SIG-M5 (cell line): ENCODE measurements at places on chromosomes 1 and 21.

DNA sequence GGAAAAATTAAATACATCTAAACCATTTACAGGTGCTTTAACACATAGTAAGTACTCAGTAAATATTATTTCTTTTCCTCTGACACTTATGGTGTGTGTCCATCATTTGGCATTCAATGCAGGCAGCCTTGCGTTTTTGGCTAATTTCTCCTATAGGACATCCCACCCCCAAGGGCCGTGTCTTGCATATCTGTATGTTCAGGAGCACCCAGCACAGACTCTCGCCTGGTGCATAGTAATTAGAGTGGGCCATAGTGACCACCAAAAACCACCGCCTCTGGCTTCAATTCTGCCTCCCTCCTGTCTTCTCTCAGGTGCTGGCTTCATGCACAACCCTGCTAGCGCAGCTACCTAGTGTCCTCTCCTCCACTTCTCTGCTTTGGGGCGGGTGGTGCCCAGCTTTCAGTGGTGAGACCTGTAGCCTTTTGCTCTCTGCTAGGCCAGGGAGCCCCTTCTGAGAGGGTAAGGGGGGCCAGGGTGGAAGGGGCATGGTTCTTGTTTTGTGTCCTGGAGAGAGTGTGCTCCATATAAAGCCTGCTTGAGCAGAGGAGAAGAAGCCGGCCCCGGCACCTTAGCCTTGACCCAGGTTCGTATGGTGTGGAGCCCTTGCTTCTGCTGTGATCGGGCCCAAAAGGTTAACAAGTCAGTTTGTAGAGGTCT is 33.4 kb downstream of the BATF3 start:
- DNase-seq = no peak

DNA sequence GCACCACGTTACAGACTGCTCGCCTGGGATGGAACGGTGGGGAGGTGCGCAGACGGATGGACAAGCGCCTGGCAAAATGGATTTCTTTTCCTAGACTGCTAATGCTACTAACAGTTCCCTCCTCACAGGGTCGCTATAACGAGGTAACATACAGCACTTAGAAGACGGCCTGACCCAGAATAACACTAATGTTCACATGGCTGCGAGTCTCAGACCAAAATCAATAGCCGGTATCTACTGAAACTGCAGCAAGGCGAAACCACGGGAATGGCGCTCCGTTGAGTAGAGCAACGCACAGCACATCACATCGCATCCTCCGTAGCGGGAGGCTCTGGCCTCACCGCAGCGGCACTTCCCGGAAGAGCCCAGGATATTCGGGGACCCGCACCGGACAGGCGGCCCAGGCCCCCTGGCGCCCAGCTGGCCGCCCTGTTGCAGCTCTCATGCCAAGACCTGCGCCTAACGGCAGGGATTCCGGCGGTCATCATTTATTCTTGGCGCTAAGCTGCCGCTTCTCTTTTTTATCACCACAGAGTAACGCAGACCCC is 46.6 kb downstream of the VPS26C start:
- DNase-seq = no peak

- no peak for DNase-seq
These were observed 5.6 kb downstream of the ACTA1 start for GRCh38 chr1:229428256-229428655.

- DNase-seq = no peak
These were observed 171.0 kb downstream of the TGFBR3 start for GRCh38 chr1:91714867-91715381.

- no peak for DNase-seq
These were observed 47.8 kb downstream of the PRRX1 start for GRCh38 chr1:170711682-170712081.

DNA sequence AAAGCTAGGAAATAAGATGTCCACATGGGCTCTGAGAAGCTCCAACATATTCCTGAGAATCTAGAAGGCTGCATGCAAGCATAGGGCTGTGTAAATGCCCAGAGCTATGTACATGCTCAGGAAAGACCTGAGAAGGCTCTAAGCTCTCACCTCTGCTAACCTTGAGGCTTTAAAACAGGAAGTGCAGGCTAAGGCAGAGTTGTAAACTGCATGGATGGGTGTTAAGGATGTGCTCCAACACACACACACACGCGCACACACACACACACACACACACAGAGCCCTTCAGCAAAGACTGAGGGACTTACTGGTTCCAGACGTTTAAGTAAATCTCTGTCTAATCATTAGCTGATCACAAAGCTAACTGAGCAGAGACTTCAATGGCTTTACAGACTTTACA is 162.9 kb downstream of the TRABD2B start:
- no peak for DNase-seq

GRCh38 chr1:183349201-183349711 is 68.9 kb downstream of the NMNAT2 start:
- no peak for DNase-seq

DNA sequence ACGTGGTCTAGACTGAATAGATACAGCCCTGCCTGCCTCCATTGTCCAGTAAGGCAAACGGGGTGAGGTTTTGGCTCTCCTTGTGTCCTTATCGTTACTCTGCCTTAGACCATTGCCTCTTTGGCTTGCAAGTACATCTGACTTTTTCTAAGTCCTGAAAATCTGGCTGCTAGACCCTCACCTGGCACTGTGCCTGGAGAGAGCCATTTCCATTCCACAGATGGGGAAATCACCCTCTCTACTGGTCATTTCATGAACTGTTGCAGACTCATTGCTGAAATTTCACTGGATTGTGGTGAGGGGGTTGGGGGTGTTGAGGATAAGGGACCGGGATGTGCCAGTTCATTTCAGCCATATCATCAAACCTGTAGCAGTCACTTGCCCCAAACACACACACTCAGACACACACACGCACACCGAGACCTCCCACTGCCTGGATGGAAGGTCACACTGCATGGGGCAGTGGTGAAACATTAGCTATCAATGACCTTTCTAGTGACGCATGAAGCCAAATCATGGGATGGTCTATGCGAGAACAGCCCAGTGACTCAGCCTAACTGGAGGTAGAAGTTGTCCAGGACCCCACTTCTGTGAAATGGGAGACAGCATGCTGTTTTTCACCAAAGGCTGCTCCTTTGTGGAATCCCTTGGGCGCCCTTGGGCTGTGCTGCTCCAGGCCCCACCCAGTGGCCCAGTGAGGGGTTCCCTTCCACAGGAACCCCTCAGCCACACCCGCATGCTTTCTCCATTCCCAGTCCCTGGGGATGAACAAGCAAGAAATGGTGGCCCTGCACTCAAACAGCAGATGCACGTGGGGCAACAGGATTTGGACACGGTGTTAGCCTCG is 34.9 kb upstream of the VASH2 start:
- DNase-seq = no peak
